ENCODE measurements at places on chromosomes 13 and 19.

DNA sequence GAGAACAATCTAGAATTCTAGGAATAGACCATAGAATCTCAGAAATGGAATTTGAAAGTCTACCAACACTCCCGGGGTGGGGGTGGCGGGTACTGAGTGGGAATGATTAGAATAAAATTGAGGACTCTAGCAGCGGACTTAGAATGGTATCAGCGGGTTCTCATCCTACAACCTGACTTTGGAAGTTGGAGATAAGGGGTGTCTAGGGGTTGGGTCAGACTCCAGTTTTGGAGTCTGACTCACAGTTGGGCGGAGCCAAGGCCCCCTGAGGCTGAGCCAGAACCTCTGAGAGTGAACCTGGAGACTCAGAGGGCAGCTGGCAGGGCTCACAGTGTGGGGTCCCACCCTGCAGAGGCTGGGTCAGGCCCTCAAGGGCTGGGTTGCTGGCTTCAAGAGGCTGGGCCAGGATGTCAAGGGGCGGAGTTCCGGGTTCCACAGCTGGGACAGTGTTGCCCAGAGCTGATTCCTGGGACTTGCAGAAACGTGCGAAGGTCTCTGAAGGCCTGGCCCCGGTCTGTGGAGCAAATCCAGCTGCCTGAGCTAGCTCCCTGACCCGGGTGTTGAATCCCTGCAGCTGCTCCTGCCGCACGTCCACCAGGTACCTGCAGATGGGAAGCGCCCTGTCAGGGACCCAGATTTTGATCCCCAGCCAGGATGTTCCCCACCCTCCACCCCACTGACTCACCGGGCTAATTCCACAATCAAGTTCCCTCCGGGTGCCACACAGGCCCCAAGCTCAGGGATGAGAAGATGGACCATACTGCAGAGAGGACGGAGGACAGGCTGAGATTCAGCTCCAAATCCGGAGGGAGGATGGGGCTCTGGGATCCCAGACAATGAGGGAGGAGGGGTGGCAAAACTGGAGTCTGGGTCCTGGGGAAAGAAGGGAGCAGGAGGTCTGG, 1.6 kb upstream of the TNNI3 start:
- no peak for DNase-seq

DNA sequence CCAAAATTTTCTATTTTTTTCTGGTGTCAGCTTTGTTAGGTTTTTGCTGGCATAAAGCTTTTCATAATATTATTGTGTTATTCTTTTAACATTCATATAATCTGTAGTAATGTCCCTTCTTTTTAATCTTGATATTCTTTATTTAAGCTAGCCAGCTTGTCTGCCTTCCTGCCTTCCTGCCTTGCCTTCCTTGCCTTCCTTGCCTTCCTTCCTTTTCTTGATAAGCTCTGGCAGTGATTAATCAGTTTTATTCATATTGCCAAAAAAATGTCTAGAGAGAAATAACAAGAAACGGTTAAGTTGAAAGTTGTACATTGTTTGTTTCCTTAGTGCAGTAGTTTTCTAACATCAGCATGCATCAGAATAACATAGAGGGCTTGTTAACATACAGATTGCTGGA, 257.5 kb downstream of the MAB21L1 start:
- DNase-seq = no peak

DNA sequence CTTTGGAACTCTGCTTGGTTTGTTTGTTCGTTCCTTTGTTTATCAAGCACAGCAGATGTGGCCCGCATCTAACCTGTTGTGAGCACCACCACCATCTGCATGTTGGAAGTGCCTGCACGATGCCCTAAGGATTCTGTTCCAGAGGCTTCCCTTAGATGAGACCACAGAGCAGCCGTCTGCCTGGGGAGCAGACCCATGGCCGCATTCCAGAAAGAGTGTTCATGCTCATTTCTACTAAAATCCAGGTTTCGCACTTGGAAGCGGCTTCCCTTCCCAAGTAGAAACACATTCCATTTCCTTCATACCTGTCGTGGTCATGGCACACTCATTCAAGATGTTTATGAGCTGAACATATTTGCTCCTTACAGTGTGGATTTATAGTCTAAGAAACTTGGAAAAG, 27.2 kb downstream of the COL4A2 start:
- DNase-seq = no peak

DNA sequence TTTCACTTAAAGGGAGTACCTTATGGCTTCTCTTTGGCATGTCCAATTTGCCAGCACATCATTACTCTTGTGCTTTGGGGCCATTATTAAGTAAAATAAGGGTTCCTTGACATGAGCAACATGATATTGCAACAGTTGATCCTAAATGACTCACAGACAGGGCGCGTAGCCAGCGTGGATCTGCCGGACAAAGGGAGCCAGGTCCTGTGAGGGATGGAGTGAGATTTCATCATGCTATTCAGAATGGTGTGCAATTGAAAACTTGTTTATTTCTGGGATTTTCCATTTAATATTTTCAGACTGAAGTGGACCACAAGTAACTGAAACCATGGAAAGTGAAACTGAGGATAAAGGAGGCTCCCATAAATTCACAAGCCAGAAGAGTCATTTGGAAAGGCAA, 48.6 kb upstream of the WASF3 start:
- DNase-seq = no peak

DNA sequence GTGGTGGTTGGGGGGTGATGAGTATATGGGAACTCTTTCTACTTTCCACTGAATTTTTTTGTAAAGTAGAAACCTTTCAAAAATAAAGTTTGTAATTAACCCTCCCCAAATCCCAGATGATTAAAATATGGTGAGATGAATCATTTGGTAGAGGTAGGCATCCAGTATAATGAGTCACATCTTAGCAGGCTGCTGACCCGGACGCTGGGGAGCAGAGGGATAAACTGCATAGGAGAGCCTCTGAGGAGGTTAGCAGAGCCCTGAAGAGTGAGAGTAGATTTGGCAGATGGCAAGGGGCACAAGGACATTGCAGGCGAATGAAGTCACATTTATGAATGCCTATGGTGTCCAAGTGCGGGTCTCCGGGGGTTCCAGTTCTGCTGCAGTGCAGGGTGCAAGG, 293.8 kb downstream of the FGF9 start:
- DNase-seq = no peak

GRCh38 chr19:2652504-2653099, 49.9 kb downstream of the GNG7 start:
- DNase-seq = no peak

DNA sequence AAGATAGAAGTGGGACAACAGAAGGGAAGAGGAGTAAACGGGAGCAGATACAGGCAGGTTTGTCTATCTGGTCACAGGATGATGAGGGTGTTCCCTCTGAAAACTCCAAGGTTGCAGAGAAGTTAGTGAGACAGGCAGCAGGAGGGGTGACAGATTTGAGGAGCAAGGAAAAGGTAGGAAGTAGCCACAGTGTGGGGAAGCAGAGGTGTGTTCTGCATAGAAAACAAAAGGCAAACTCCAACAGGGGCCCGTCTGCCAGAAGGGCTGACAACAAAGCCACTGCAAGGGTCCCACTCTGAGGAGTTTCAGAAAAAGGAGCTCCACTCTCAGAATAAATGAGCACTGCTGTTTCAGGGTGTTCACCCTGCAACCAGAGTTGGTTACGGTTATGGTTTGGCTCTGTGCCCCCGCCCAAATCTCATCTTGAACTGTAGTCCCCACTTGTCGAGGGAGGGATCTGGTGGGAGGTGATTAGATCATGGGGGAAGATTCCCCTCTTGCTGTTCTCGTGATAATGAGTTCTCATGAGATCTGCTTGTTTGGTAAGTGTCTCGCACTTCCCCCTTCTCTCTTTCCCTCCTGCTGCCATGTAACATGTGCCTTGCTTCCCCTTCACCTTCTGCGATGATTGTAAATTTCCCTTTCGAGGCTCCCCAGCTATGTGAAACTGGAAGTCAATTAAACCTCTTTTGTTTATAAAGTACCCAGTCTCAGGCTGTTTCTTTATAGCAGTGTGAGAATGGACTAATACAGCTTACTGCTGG, 32.1 kb downstream of the SMAD9 start:
- no peak for DNase-seq

DNA sequence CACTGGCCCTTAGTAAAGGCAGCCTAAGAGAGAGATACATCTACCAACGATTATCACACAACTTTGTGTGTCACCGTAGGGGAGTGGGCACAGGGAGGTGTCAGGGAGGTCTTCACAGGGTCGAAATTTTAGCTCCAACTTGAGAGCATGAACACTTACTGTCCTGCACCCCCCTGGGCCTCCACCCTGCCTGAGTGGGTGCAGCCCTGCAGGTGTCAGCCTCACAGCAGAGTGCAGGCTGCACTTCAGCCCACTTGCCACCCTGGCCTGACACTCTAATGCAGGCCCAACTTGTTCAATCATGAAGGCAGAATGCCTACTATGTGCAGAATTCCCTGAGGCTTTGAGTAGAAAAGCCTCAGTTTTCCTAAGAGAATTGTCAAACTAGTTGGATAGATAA, 4.0 kb upstream of the SMAD9 start:
- no peak for DNase-seq

DNA sequence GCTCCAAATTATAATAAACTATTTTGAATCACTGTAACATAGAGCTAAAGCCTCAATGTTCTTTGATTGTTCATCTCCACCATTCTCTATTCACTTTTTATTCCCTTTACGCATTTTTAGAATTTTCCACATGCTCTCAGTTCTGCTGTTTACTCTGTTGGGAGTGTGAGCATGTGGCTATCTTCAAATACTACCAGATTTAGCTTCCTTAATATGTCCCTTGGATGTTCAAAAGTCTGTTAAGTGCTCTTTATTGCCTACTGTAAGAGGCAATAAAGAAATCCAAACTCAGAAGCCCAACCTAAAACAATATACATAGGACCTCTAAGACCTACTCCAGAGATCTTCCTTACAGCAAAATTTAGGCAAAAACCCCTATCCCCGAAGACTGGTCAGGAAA, 34.5 kb downstream of the MTMR6 start:
- DNase-seq = no peak

GRCh38 chr13:109819874-109820273, 33.5 kb upstream of the IRS2 start:
- no peak for DNase-seq

DNA sequence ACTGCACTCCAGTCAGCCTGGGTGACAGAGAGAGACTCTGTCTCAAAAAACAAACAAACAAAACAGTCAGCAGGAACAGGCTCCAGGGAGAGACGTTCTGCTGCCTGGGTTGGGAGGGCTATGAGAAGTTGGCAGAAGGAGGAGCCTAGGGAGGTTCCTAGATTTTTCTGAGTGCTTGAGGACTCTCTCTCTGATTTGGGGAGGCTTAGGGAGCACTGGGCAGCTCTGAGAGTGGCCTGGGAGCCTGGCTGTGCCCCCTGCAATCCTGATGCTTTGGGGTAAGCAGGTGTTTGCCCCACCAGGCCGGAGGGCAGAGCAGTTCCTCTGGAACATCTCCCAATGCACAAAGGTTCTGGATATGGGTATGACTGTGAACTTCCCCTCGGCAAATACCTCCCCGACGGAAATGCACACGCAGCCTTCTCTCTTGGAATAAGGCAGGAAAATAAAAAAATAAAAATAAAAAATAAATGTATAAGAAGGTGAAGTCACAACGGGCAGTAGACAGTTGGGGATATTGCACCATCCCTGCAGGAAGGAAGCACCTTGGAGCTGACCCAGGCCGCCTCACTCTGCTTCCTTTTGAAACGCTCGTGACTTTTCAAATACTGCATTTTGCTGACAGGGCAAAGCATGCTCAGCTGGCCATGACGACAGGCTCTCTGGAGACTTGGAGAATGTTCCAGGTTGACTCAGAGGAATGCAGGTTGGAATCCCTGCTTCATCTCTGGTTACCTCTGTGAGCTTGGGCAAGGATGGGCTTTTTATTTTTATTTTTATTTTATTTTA, 26.5 kb upstream of the HOMER3 start:
- DNase-seq = no peak

- peak; percentile 69 for DNase-seq
These were observed 12.4 kb downstream of the EFNB2 start for GRCh38 chr13:106522898-106523525.

Data from HT-29 (cell line).